AG10803 (cell line): ENCODE measurements at places on chromosomes 5 and 9.

- DNase-seq: peak; percentile 44
These were observed 247.7 kb upstream of the ANKRD55 start for GRCh38 chr5:56480705-56481427.

- no peak for DNase-seq
These were observed 13.2 kb downstream of the ENG start for GRCh38 chr9:127841087-127841835.

GRCh38 chr5:72314571-72315172 is 5.4 kb downstream of the MRPS27 start:
- DNase-seq: peak; percentile 46

- no peak for DNase-seq
These were observed 34.3 kb downstream of the NIPAL4 start for GRCh38 chr5:157494178-157494832.

GRCh38 chr9:24698881-24699518 is 153.3 kb upstream of the IZUMO3 start:
- DNase-seq: no peak

DNA sequence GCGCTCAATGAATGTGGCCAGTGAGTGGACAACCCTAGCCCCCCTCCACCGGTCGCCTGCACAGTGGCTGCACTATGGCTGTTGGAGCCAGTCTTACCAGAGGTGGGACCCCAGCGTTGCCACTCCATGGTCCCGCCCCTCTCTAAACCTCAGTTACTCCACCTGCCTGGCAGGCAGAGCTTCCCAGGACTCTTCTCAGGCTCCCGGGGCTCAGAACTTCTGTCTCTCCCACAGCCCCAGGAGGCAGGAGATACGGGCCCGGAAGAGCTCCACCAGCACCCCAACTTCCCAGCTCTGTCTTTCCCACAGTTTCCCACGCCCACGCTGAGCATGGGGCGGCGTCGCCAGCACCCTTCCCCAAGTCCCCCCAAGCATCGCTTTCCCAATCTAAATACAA is 975 bp downstream of the RASGEF1C start:
- DNase-seq: no peak

- DNase-seq: no peak
These were observed 159.6 kb upstream of the ADAMTSL1 start for GRCh38 chr9:18314316-18314715.

DNA sequence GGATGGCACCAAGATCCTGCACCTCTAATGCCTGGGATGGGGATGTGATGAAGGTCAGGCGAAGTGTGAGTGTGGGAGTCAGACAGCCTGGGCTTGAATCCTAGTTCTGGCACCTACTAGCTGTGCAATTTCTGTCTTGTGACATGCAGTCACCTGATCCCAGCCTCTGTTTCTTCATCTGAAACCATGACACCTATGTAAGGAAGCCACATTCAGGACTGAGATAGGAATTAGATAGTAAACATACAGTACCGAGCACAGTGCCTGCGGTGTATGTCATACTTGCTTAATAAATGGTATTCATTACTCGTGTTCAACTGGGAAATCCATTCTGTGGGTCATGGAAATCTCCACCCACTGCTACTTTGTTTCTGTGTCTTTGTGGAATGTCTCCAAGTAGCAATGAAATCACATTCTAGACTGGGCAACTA is 140.6 kb upstream of the STC2 start:
- DNase-seq: peak; percentile 41

GRCh38 chr5:1737790-1738405 is 61.7 kb downstream of the MRPL36 start:
- DNase-seq: peak; percentile 8

DNA sequence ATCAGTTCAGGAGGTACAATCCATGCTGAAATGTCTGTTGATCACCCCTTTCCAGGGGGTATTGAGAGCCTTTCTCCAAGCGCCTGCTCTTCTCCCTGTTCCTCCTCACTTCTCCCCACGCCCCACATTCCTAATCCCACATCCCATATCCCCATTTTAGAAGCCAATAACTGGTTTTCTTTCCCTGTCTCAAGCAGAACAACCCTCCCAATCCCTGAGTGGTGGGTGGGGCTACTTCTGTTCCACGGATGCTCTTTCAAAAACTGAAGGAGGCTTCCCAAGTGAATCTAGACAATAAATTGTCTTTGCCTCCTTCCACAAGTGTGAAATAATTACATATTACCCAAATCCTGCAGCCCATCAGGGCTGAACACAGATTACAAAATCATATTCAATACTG is 77.0 kb upstream of the SEMA6A start:
- DNase-seq: no peak

- peak; percentile 98 for DNase-seq
These were observed 6.0 kb downstream of the B4GALT1 start for GRCh38 chr9:33161011-33161588.

GRCh38 chr9:128724744-128725211 is 851 bp upstream of the ZDHHC12 start:
- DNase-seq: peak; percentile 67

- DNase-seq: no peak
These were observed 76.6 kb downstream of the CD180 start for GRCh38 chr5:67120032-67120431.
